ENCODE measurements at places on chromosomes 16 and 17.

- no peak for DNase-seq
Measured at GRCh38 chr16:68233085-68233834, 2.7 kb downstream of the ESRP2 start.

DNA sequence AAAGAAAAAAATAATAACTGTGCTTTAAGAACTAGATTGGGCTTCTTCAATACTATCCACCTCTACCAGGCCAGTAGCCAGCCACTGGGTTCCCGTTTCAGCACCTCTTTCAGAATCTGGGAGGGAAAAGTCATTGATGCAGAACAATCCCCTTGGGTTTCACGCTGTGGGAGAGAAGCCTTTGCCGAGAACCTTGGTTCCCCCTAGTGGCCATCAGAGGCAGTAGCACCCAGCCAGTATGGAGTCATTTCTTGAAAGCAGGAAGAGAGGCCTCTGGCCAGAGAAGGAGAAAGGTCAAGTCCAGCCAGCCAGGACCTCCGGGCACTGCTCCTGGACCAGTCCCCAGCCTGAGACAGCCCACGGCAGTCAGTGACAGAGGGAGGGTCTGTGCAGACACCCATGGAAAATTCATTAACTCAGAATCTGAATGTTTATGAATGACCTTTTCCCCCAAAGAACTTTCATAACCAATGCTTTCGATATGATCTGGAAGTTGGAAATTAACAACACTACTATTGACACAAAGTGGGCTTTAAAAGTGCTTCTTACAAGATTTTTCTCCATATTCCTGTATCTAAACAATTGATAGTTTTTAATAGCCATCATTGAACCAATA lies 51.2 kb upstream of the CDH5 start:
- DNase-seq = peak; percentile 47

- DNase-seq = no peak
Measured at GRCh38 chr16:23990507-23990906, 154.7 kb downstream of the PRKCB start.

GRCh38 chr16:89481356-89481955 lies 8.9 kb downstream of the ANKRD11 start:
- DNase-seq = no peak

GRCh38 chr17:78125976-78126894 lies 2.3 kb downstream of the TMC6 start:
- no peak for DNase-seq

GRCh38 chr17:80441133-80441578 lies 26.2 kb downstream of the ENDOV start:
- DNase-seq = peak; percentile 62
